ENCODE measurements at places on chromosomes 16 and 17.

DNA sequence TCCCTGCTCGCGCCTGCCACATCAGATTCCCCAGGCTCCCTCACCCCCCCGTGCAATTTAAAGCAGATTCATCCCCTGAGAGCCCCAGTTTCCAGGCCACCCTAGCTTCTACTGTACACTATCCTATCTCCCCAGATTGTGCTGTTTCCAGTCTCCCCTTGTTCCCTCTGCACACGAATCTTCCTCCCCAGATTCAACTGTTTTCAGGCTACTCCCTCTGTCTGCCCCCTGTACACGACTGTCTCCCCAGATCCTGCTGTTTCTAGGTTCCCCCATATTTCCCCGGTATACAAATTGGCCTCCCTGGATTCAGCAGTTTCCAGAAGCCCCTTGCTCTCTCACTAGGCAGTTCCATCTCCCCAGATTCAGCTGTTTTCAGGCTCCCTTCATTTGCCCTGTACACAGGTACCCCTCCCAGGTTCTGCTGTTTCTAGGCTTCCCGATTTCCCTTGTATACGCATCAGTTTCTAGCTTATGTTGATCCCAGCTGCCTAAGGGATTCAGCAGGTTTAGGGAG is 22.9 kb downstream of the COPZ2 start:
- no peak for DNase-seq

- DNase-seq = no peak
Observed at GRCh38 chr17:34580685-34581445, 1.5 kb downstream of the TMEM132E start.

- DNase-seq = no peak
Observed at GRCh38 chr17:77549726-77550366, 408.7 kb upstream of the TNRC6C start.

DNA sequence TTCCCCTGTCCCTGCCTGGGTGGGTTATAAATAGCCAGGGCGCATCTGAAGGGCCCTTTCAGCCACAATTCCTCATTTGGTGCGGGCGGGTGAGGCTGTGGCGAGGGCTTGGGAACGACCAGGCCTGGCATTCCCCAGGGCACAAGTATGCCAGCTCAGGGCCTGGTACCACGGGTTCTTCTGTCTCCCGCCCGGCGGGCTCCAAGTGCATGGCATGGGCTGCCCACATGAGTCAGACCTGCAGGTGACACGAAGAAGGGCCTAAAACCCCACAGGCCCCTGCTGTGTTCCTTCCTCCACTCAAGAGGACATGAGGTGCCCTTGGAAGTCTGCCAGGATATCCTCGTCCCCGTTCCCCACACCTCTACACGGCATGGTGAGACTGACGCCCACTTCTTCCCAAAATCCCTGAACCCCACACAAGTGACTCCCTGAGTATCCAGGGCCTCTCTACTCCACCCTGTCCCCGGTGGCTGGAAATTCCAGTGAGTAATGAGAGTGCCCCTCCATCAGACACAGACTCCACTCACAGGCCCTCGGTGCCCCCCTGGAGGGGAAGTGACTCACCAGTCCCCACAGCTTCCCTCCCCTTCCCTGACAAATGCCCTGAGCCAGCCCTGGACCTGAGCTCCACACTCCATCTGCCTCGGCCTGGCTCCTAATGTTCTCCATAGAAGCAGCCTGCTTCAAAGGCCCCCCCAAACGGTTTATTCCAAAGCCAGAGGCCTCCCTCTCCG is 68.8 kb downstream of the ABR start:
- no peak for DNase-seq

GRCh38 chr16:55825115-55825728 is 7.7 kb downstream of the CES1 start:
- no peak for DNase-seq

- DNase-seq = no peak
Observed at GRCh38 chr16:11955713-11956123, 9.3 kb upstream of the TNFRSF17 start.

DNA sequence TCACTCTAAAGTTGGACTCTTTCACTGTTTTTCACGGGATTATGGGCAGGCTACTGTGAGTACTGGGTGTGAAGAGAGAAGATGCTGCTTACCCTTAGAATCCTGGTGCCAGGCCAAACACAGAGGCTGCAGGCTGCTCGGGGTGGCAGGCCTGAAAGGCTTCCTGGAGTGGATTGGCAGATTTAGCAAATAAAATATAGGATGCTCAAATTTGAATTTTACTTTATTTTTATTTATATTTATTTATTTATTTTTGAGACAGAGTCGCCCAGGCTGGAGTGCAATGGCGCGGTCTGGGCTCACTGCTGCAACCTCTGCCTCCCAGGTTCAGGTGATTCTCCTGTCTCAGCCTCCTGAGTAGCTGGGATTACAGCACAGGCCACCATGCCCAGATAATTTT is 14.9 kb upstream of the STAC2 start:
- no peak for DNase-seq
